ENCODE measurements at places on chromosomes 7 and 10. TPM values are rescaled to one million over a fixed set of nuclear protein-coding genes. Genes with fewer than 3 reads are reported as not detected.
A peak's percentile ranks its signal among the peaks of the same experiment; 100 is the strongest.

DNA sequence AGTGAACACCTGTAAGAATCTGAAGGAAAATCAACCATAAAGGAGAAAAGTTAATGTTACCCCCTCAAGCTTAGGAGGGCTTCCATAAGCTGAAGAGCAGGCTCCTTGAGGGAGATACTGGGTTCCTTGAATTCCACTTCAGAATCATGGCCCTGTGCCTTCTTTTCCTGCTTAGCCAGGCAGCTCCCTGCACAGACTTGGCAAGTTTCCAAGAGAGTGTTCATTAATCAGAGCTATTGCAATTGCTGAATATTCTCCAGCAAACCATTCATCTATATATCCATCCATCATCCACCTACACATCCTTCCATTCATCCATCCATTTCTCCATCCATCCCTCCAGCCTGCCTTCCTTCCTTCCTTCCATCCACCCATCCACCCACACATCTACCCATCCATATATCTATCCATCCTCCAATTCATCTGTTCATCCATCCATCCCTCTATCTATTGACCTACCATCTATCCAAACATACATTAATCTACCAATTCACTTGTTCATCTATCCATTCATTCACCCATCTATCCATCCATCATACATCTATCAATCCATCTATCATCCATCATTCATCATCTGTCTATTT lies 574.4 kb downstream of the PTPRN2 start:
- DNase-seq: peak; percentile 38

DNA sequence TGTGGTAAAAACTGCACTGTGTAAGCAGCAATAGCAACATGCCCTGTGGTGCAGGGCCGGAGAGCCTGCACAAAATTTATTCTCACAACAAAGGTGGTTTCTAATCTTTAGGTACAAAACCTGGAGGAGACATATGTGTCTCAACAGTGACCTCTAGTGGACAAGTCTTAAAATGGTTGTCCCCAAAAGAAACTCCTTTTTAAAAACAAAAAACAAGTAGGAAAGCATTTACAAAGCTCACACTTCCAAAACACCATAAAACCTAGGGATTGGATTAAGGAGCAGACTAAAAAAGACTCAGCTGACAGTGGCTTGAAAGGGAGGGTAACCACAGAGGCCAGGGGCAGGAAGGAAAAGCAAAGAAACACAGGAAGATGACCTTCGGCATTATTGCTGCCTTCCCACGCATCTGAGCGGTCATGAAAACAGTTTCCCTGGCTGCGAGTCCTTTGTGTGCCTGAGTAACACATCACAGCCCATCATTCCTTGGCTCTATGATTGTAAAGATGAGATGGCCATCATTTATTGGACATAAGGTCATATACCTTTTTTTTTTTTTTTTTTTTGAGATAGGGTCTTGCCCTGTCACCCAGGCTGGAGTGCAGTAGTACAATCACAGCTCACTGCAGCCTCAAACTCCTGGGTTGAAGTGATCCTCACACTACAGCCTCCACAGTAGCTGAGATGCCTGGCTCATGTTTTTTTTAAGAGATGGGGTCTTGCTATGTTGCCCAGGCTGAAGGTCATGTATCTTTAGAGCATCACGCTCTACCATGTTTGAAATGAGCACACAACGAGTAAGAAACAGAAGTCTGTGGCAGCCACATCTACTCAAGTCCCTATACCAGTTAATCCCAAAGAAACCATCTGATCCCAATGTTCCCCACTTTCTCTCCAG lies 39.5 kb downstream of the RSU1 start:
- DNase-seq: peak; percentile 84

DNA sequence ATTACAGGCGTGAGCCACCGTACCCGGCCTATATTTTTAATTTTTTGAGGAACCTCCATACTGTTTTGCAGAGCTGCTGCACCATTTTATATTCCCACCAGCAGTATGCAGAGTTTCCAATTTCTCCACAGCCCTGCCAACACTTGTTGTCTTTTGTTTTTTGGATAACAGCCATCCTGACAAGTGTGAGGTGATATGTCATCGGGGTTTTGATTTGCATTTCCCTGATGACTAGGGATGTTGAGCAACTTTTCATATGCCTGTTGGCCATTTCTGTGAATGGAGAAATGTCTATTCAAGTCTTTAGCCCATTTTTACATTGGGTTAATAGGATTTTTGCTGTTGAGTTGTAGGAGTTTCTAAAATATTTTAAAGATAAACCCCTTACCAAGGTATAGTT lies 22.2 kb downstream of the ENTPD7 start:
- DNase-seq: no peak

Gene RNLS
- total RNA-seq: 11.4 TPM

DNA sequence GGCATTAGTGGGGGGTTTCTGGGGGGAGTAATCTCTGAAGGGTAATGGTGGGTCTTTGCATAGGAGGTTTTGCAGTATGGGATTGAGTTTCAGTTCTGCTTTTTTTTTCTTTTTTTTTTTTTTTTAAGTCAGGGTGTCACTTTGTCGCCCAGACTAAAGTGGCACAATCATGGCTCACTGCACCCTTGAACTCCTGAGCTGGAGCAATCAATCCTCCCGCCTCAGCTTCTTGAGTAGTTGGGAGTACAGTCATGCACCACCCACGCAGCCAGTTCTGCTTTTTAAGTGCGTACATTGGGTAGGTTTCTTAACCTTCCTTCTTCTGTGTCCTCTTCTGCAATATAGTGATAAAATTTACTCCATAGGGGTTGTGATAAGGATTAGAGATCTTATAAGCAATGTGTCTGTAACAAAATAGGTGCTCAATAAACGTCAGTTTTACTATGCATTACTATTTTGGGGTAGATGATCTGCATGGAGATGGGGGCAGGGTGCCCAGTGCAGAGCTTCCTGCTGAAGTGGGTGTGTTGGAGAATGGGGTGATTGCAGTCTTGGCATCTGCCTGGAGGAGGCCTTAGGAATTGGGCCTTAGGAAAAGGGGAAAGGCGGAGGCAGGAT lies 9.6 kb downstream of the KAZALD1 start:
- no peak for DNase-seq

GRCh38 chr10:79222186-79222585 lies 125.1 kb upstream of the PPIF start:
- no peak for DNase-seq

Gene GRM8
- 25.2 TPM for total RNA-seq

GRCh38 chr10:32050177-32050576 lies 6.0 kb downstream of the KIF5B start:
- no peak for DNase-seq

DNA sequence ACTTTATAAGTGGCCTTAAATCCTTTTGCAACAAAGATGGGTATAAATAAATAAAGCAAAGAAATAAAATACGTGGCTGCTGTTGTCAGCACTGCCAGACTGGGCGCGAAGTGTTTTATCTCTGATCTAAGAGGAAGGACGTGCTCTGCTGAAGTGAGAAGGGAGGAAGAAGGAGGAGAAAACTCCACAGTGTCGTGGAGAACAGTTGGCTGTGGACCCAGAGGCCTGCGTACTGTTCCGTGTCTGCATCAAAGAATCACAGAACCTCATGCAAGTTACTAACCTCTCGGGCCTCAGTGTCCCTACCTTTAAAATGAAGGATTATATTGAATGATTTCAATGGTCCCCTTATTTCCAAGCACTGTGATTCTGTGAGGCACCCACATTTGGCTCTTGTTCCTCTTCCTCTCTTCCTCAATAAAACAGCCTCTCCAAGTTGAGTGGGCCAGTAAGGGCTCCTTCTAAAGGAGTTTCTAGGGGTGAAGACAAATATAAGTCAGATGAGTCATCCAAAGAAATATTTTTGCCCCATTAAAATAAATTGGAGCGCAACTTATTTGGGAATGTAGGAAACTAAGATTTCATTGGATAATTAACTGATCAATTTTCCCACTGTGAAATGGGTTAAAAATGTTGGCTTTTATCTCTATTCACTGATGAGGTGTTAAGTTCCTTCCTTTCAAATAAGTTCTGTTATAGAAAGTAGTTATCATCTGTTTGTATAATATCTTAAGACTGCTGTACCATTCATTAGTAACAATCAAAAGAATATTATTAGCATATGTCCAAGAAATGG lies 126.9 kb upstream of the EFCAB10 start:
- DNase-seq: no peak

DNA sequence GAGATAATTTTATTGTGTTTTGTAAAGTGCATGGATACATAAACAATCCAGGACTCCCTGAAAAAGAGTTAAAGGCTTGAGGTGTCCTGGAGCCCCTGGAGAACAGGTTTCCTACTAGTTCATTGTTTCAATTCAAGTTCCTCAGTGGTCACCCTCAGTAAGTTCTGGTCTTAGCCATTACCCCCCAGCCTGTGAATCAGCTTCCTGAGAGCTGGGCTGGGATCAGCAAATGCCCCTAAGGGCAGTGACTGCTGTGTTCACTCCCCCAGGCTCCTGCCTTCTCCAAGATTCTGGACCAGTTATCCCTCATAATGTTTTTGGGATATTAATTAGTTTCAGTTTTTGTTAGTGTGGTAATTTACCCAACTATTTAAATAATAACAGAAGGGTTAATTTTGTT lies 151.6 kb upstream of the PRSS58 start:
- no peak for DNase-seq

DNA sequence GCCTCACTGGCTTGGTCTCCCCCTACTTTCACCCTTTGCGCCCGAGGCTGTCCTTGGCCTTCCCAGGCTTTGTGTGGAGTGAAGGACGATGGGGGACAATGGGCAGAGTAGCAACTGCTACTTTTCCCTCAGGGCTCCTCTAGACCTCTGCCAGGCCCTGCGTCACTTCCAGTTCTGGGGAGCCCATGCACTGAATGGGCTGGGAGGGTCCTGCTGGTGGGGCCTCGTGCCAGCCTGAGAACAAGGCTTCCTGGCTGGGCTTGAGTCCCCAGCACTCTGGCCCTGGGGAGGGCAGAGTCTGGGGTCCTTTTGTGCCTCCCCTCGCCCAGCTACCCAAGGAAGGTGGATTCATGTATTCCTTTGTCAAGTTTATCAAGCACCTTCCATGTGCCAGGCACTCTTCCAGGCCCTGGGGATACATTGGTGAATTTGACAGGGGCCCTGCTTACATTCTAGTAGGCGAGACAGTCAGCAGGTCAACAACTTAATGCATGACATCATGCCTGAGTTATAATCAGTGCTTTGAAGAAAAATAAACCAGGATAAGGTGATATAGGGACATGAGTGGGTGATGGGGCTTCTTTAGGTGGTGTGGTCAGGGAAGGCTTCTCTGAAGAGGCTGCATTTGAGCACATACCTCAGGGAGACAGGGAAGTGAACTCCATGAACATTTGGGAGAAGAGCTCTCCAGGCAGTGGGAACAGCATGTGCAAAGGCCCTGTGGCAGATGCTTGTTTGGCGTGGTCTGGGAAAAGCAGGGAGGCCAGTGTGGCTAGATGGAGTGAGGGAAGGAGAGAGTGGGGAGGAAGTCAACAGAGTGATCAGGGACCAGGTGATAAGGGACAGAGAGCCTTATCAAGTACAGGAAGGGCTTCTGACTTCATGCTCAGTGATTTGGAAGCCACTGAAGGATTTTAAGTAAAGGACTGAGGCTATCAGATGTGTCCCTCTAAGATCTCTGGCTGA lies 14.1 kb downstream of the ZMIZ1 start:
- no peak for DNase-seq

All from cerebellum (tissue), 4 donors.